ENCODE measurements at places on chromosomes 16 and 17.

DNA sequence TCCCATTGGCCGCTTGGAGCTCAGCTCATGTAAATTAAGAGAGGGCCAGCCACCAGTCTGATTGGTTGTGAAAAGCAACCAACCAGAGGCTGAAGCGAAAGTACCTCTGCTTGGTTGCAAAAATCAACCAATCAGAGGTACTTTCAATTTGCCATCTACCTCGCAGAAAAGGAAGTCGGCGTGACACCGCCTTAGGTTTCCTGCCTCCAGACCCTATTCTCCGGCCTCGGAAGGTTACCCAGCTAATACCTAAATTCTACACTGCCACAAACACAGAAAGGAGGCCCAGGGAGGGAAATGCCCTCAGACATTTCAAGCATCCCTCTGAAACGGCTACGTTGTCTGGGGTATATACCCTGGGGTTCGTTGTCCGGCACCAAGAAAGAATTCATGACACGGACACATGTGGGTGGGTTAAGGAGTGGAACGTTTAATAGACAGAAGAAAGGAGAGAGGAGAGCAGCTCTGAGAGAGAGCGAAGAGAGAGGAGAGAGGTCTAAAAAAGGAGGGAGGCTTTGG lies 481.3 kb downstream of the TMEM114 start:
- no peak for DNase-seq

DNA sequence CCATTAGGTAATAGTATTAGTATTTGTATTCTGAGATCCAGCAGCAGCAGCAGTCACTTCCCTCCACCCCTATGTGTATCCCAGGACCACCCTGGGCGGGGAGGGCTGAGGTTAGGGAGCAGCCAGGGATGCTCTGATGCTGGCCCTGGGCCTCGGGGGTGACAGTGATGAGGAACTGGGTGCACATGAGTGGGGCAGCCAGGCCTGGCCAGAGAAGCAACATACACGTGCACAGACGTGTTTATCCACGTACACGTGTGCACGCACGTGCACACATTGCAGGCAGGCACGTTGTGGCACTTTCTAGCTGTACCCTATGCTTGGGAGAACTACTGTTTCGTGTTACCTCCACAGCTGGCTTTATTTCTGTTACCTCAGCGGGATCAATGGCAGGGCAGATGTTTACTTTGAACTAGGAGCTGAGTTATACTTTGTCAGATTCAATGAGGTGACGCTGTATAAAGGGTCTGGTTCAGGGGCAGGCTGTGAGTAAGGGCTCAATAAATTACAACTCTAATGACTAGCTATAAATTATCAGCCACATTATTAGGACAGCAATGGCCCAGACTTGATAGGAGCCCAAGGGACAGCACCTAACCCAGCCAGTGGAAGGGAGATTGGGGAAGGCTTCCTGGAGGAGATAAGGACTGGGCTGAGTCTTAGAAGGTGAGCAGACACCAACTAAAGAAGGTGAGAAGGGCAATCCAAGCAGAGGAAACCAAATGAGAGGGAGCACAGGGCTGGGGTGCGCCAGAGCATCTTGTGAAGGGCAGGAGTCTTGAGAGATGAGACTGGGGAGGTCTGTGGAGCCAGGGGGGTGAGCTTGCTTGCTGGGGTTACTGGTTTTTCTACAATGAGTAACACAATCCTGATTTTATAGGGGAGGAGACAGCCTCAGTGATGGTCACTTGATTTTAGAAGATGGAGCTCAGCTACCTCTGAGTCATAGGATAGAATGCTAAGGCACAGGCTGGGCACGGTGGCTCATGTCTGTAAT lies 22.4 kb upstream of the CA4 start:
- DNase-seq = no peak

- peak; percentile 44 for DNase-seq
Measured at GRCh38 chr16:79380995-79381602, 219.4 kb downstream of the MAF start.

GRCh38 chr17:75632863-75633485 lies at the start of gene SMIM5:
SMIM5 (plus strand) TSS chr17:75633434; CDS start chr17:75640202, 6,768 bp downstream.
- peak; percentile 60 for DNase-seq

GRCh38 chr17:2347805-2348685 lies 10.7 kb downstream of the SGSM2 start:
- DNase-seq = no peak

- no peak for DNase-seq
Measured at GRCh38 chr16:85252014-85252413, 139.7 kb upstream of the CIBAR2 start.

- DNase-seq = no peak
Measured at GRCh38 chr16:83040174-83040573, 413.4 kb downstream of the CDH13 start.

DNA sequence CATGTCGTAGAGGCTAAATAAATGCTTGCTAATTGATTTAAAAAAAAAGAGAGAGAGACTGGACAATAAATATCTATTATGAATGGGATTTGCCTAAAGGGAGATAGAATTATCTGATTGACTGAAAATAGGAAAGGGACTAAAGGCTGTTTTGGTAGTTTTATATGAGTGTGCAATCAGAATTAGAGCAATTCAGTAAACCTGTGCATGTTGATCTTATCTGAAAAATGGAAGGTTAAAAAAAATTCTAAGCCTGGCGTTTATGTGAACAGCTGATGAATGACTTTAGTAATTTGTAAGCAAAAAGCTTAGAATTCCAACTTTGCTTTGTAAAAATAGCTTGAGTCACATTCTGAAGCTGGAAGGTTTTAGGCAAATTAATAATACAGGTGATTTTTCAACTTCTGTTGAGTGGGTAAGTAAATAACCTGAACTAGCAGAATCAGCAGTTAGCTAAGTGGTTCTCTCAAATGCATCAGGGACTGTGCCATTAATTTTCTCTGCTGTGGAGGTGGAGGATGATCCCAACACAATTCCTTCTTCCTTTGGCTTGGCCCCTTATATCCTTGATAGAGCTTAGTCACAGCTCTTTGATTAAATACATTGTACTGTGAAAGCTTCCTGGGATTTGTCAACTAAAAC lies 254.4 kb downstream of the PHKB start:
- DNase-seq = no peak

DNA sequence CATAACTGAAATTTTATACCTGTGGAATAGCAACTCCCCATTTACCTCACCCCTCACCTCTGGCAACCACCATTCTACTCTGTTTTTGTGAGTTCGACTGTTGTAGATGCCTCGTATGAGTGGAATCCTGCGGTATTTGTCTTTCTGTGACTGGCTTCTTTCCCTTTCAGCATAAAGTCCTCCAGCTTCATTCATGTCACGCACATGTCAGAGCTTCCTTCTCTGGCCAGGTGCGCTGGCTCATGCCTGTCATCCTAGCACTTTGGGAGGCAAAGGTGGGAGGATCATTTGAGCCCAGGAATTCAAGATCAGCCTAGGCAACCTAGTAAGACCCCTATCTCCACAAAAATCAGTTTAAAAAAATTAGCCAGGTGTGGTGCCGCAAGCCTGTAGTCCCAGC lies 278.4 kb downstream of the PARN start:
- no peak for DNase-seq

GRCh38 chr16:48393485-48394354 lies 8.5 kb upstream of the SIAH1 start:
- DNase-seq = peak; percentile 42

DNA sequence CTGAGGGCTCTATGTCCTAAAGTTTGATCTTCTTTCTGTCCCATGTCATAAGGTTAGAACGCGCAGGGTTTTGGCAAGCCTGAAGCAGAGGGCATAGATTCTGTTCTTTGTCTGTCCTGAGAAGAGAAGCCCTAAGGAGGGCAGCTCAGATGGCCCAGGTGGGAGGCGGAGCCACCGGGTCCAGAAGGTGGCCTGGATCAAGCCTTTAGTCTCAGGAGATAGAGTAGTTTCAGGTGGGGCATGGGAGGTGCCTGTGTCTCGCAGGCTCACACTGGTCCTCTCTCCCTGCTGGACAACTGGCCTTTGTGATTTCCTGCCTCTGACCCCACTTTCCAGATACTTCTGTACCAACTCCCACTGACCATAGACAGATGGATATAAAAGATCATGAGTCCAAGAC lies 44.2 kb upstream of the DNAJA2 start:
- no peak for DNase-seq

DNA sequence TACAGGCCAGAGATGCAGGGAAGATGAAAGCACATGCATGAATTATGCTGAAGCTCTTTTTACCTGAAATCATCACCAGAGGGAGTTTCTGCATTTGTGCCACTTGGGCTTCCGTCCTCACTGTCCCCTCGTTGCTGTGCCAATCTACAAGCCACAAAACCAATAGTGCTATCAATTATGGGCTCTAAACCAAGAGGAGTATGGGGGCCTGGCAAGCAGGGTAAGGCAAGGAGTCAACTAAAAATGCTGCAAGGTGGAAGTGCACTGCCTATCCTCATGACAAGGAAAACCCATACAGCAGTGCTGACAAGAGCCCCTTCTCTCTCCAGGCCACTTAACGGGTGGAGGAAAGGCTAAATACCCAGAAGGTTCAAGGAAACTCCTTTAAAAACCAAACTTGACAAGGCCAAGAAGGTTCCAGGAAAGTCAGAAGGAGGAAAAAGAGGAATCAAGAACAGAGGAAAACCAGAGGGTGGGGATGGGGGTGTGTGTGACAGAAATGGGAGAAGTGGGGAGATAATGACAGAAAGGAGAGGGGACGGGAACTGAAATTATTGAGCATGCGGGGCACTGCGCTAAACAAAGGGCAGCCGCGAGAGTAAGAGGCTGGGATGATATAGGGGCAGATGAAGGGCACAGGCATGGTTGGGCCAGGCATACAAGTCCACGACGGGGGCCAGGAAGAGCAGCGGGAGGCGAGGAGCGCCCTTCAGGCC lies 674 bp downstream of the C17orf75 start:
- peak; percentile 26 for DNase-seq

DNA sequence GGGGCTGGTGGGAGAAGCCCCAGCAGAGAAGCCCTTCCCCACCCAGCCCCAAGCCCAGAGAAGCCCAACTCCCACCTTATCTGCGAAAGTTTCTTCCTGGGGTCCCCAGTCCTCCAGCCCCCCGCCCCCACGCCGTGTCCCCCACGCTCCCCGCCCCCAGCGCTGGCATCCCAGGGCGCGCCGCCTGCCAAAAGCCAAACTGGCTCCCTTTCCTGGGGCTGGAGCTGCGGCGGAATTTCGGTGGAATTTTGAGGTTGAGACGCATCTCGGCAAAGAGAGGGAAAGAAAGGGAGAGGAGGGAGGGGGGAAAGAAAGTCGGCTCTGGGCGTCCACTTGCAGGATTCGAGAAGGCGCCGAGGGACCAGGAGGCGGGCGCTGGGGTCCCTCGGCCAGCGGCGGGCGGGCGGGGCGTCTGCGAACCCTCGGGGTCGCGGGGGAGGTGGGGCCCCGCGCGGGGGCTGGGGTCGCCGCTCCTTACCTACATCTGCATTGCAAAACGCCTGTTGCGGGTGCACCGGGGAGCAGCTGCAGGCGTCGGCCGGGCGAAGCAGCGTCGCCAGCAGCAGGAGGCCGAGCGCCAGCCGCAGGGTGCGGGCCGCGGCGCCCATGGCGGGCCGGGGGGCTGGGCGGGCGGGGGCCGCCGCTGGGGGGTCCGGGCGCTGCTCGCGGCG lies 571 bp downstream of the TIMP2 start:
- DNase-seq = no peak

DNA sequence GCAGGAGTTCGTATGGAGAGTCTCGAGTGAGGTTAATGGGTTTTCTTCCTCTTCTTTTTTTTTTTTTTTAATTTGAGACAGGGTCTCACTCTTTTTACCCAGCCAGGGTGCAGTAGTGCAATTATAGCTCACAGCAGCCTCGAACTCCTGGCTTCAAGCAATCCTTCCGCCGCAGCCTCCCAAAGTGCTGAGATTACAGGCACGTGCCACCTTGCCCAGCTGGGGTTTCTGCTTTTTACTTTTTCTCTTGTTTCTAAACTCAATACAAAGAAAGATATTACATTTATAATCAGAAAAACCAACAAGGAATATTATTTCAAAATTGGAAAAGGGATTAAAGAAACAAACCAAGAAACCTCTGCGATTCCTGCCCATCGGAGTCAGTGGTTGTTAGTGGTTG lies 175.9 kb downstream of the SEC14L1 start:
- DNase-seq = no peak

- no peak for DNase-seq
Measured at GRCh38 chr17:21185061-21185460, 28.9 kb downstream of the TMEM11 start.

GRCh38 chr16:22926105-22926751 lies 112.3 kb downstream of the HS3ST2 start:
- no peak for DNase-seq

DNA sequence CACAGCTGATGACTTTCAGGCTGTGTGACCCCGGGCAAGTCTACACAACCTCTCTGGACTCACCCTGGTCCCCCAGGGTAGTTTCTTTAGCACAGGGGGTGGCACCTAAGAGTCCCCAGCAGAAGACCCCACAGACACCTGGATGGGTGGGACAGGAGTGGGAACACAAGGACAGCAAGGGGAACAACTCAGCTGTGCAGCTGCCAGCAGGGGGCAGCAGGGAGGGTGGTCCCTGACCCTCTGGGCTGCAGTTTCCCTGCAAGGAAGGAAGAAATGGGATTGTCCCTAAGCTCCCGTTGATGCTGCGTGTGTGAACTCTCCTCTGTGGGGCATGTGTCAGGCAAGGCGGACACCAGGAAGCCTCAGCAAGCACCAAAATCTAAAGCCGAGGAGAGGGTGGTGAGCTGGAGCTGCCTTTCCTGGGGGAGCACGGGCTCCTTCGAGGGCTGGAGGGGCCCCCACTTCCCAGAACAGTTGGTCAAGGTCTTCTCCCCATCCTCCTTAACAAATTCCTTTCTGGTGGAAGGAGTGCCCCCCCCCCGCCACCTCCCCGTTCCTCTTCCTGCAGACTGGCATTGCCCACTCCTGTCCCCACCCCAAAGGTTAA lies 24.1 kb upstream of the CDH5 start:
- DNase-seq = peak; percentile 23

GRCh38 chr16:8645141-8645521 lies 23.6 kb downstream of the METTL22 start:
- no peak for DNase-seq

DNA sequence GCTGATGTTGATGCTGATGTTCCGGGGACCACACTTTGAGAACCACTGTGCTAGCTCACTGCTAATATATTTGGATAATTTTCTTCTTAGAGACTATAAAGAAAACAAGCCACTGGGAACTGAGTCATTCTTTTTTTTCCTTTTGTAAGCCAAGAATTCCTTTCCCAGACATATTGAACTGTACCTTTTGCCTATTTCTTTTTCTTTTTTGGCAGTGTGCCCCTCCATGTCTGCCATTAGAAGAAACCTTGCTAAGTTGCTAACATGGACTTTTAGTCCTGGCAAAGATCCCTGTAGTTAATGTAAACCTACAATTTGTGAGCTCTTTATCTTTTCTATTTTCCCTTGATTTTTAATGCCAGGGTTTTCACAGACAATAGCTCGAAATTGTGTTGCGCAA lies 17.3 kb upstream of the ERCC4 start:
- DNase-seq = no peak
